ENCODE measurements at places on chromosomes 11 and 22. TPM values are rescaled to one million over a fixed set of nuclear protein-coding genes. Genes with fewer than 3 reads are reported as not detected.

GRCh38 chr11:1926156-1927025 is 6.9 kb downstream of the TNNT3 start:
- DNase-seq, result no peak

- peak; percentile 19 for DNase-seq
Measured at GRCh38 chr11:100942016-100942415, 187.6 kb downstream of the PGR start.

DNA sequence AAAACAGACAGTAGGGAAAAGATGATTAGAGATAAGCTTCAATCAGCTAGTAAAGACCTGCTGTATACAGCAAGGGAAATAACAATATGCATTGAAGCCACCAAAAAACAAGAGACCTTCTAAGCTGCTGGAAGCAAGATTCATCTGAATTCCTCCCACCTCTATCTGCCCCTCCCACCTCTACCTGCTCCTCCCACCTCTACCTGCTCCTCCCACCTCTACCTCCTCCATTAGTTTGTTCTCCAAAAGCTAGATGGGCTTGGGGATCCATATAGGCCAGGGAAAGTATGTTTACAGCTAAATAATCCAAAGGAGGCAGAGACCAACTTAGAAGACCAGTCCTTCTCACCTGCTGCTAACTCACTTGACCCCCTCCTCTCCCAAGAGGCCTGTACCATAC is 33.2 kb downstream of the PAK1 start:
- no peak for DNase-seq

- no peak for DNase-seq
Measured at GRCh38 chr22:22939588-22940368, 52.2 kb downstream of the IGLL5 start.

GRCh38 chr22:35918456-35918855 is 110.2 kb downstream of the RBFOX2 start:
- DNase-seq, result no peak

- DNase-seq, result no peak
Measured at GRCh38 chr11:1514336-1515061, 27.9 kb upstream of the MOB2 start.

GRCh38 chr11:92216789-92217188 is 7.8 kb upstream of the FAT3 start:
- DNase-seq, result no peak

- no peak for DNase-seq
Measured at GRCh38 chr11:32774081-32774480, 20.4 kb downstream of the CCDC73 start.

- DNase-seq, result no peak
Measured at GRCh38 chr11:120645639-120646038, 134.1 kb downstream of the GRIK4 start.

- DNase-seq, result no peak
Measured at GRCh38 chr11:80603472-80603871, 1162.6 kb upstream of the TENM4 start.

DNA sequence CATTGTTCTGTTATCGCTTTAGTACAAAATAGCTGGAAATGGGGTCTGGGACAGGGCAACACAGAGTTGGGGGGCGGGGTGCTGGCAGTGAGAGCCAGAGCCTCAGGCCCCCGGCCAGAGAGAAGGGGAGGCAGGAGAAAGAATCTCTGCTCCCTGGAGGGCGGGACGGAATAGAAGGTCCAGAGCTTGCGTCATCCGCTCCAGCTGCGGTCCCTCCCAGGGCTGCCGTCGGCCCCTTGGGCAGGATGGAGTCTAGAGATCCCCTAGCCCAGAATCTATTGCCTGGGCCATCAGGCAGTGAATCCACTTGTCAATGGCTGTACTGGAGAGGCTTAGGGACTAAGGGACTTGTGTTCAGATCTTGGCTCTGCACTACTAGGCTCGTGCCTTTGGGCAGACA is 5.0 kb downstream of the TP53I11 start:
- DNase-seq, result no peak

GRCh38 chr11:1953489-1954266 is 6.5 kb downstream of the MRPL23 start:
- DNase-seq, result peak; percentile 3

DNA sequence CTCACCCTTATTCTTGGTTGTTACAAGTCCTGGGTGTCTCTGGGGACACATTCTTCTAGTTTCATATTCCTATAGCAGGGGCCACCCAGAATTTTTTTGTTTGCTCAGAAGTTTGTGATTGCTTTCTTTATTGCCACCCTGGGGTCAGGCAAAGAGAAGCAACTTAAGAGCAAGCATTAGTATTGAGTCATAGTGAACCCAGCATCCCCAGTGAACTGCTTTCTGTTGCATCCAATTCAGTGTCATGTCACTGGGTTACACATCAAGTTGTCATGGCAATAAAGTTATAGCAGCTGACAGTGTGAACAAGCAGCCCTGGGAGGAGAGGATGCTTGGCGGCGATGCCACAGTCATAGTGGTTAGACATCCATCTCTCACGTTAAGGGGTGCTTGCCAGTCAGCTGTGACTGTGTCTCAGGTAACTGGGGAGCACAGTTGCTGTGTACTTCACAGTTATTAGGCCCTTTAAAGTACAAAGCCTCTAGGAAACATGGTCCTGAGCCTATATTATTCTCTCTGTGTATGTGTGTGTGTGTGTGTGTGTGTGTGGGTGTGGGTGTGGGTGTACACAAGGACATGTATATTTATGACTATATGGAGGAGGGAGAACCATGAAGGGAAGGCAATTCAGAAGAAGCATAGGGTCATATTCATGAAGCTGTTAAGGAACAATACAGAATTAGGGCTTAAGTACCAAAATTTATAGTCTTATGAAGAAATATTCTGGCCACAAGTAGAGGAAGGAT is 52.5 kb downstream of the TRIM44 start:
- DNase-seq, result no peak

DNA sequence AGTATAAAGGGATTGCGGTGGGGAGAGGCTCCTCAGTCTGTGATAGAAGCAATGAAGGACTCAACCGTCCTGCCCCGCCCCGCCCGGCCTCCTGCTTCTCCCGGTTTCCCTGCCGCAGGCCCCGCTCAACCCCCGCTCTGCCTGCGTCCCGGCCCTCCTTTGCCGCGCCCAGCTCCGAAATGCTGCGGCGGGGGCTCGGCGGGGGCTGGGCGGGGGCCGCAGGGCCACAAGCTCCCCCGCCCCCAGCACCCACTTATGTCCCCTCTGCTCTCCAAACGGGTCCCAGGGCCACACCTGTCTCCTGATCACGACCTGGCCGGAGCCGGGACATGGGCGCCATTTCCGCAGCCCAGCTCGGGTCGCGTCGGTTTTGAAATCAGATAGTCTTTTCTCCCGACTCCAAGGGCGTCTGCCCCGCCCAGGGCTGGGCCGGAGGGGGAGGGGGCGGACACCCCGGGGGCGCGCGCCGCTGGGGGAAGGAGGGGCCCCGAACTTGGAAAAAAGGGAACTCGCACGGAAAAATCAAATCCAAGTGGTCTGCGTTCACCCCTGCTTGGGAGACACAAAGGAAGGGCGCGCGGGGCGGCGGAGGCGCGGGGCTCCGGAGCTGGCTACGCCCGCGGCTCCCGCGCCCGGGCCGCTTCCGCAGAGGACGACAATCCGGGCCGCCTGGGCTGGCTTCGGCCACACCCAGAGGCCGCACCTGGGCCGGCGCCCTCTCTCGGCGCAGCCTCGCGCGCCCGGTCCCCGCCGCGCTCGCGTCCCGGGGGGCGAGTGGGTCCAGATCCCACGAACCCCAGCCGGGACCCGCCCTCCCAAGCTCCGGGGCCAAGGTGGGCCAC is 70.6 kb upstream of the EP300 start:
- DNase-seq, result peak; percentile 60

DNA sequence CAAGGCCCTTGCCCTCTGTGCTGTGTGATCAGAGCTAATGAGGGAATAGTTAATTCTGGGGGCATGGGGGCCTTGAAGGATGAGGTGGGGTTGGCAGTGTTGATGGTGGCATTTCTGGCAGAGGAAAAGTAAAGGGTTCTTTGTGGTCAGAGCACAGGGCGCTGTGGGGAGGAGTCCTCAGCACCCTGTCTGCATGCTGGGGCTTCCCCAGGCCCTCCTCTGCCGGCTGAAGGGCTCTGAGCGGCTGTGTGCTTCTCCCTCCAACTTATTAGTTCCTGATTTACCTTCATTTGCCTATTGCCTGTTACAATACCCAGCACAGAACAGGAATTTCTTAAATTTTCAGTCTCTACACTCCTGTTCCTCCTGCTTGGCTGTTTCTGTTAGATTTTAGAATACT is 122.8 kb downstream of the HIPK3 start:
- no peak for DNase-seq

GRCh38 chr11:108618529-108618928 is 25.0 kb upstream of the EXPH5 start:
- DNase-seq, result no peak

GRCh38 chr22:40029189-40029890 is 34.6 kb downstream of the FAM83F start:
- no peak for DNase-seq

DNA sequence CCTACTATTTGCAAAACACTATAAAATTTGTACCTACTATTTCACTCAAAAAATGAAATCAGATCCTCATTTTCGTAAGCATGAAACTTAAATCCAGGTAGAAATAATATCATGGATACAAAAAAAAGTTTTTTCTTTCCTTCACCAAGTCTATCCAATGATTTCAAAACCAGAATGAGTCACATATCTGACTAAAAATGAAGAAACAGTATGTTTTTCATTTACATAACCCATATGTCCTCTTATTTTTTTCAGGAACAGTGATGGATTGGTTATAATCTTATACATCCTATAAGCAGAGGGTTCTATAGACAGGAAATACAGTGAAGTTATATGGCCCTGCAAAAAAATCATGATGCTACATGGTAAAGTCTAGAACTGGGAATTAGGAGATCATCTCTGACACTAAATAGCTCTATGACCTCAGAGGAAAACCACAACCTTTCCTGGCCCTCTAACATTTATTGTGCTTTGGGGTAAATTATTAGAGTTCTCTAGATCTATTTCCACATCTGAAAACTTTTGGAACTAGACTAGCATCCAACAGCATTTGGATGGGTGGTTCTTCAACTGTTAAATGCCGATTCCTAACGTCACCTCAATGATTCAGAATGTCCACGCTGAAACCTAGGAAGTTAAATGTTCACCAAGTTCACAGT is 10.9 kb downstream of the MTMR2 start:
- no peak for DNase-seq

DNA sequence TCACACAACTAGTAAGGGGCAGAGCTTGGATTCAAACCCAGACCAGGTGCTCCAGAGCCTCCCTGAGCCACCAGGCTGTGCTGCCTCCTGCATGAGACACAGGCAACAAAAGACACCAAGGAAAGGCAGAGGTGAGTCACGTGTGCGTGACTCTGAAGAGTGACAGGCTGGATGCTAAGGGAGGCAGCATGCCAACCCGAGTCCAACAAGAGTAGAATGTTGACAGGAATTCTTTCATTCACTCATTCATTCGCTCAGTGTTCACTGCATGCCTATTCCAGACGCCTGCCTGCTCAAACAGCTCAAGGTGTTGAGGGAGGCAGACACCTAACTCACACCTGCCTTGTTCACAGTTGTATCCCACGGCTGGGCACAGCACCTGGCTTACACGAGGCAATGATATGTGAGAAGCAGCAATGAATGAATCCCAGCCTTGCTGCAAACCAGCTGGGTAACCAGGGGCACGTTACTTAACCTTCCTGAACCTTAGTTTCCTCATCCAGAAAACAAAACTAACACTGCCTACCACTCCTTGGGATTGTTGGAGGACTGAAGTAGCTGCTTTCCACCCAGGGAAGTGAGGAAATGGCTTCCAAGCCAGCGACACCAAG is 73.8 kb upstream of the ARFGAP3 start:
- DNase-seq, result no peak

GRCh38 chr11:122821169-122821568 is 17.1 kb upstream of the CRTAM start:
- no peak for DNase-seq

DNA sequence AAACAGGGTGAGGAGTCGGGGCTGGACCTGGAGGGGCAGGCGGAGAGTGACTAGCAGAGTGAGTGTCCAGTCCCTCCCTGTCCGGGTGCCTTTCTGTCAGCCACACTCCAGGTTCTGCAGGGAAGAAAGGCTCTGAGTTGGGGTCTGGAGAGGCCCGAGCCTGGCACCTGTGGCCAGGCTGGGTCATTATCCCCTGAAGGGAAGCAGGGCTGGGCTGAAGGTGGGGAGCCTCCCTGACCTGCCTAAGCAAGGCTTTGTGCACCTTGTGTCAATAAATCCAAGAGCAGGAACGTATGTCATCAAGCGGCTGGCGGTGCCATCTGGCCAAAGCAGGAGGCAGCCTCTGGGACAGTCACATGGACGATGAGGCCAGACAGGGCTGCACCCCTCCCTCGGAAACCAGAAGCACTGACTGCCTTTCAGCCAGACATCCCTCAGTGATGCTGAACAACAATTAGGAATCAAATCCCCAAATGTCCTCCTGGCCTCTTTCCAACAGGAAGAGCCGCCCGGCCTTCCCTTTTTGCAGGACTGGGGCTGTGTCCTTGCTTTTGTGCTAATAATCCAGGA is 73.9 kb upstream of the FGF3 start:
- peak; percentile 17 for DNase-seq

DNA sequence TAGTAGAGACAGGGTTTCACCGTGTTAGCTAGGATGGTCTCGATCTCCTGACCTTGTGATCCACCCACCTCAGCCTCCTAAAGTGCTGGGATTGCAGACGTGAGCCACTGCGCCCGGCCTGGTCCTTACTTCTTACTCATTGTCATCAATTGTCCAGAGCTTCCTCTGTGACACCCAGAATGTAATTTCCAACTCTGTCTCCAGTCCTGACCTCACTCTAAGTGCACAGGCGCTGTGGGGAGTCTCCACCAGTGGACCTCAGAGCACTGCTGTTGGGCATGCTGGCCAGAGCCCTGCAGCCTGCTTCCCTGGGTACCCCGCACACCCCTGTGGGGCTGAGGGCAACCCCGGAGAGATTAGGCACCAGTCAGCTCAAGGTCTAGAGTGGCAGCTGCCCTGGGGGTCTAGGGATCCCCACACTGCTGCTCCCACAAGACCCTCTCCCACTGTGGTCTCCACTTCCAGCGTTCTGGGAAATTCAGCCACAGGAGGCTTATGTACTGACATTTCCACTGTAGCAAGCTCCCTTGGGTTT is 1140.3 kb downstream of the TBC1D22A start:
- no peak for DNase-seq

GRCh38 chr11:1040428-1041148 is 4.1 kb upstream of the MUC6 start:
- no peak for DNase-seq

- DNase-seq, result no peak
Measured at GRCh38 chr11:27642954-27643353, 57.3 kb downstream of the BDNF start.

The SLC17A6 gene
- not detected for total RNA-seq

The OR52A1 gene
- not detected for total RNA-seq

The SGSM1 gene
- total RNA-seq, result 4.1 TPM

The GPR83 gene
- not detected for total RNA-seq

The OR10A2 gene
- not detected for total RNA-seq

The PHOX2A gene
- total RNA-seq, result not detected

The ZP1 gene
- 0.80 TPM for total RNA-seq

The APLNR gene
- 1.7 TPM for total RNA-seq
